Activated naive CD8-positive, alpha-beta T cell treated with anti-CD3 and anti-CD28 coated beads for 36 hours (primary cell): ENCODE measurements at places on chromosomes 4 and X. TPM values are rescaled to one million over a fixed set of nuclear protein-coding genes. Genes with fewer than 3 reads are reported as not detected.

DNA sequence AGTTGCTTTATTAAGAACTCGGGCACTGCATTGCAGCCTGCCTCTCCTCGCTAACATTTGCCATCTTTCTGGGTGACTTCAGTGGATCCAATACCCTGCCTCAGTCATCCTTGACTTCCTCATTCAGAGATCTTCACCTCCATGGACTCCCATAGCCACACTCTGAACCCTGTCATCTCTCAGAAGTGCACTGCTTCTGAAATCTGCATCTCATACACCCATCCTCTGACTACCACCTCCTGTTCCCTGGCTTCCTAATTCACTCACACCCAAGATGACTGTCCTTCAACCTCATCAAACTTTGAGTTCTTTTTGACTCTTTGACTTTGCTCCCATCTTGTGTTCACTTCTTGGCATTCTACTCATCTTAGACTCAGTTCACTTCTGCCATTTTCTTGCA lies 25.3 kb upstream of the CYBB start:
- no peak for DNase-seq

DNA sequence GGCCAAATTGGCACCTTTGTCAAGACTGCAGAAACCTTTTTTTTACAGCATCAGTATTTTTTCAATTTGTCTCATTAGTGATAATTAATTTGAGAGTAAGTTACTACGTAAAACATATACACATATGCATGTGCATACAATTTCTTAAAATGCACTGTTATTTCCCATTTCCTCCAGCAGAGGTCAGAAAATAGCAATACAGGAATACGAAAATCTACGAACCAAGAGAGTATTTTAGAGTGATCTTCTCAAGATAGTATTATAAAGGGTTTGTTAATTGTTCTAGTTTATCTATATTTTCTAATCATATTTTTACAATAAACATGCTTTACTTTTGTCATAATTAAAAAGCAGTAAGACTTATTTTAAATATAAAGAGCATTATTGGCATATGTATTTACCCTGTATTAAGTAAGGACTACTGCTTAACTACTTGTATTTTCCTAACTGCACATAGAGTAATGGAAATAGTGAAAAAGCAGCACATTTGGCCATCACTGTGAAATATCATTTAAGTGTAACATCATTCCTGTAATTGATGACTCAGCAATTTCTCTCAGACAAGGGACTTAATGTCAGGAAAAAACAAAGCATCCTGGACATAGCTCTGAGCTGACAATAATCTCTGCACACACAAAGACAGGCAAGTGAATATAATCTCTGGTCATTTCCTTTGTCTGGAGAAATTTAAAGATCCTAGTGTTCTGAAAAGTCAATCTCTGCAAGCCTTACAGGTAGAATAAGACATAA lies 45.6 kb downstream of the MAOB start:
- no peak for DNase-seq

GRCh38 chrX:129557844-129558480 lies 17.9 kb downstream of the OCRL start:
- no peak for DNase-seq

DNA sequence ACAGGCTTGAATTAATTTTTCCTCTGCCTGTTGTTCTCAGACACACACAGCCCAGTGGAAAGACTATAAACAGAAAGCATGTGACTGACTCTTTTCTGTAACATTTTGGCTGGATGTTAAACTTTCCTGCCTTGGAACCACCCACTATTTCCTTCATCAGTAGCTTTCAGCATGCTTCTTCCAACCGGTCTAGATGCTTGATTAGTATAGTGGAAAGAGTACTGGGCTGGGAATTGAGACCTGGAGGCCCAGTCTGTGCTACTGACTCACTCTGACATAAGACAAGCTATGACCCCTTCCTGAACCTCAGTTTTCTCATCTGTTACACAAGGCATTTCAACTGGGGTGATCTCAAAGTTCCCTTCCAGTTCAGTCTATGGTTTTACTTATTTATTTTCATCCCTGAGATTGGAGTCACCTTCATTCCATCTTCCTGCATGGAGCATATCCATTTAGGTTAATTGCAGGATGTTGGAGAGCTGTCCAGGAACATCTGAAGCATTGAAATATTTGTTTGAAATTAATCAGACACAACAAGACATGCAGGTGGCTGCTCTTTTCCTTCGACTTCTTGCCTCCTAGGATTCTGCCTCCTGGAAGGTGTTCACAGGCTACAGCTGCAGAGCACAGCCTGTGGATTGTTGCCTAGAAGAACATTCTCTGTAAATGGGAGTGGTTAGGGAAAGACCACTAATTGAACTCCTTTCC lies 173.4 kb downstream of the RTL9 start:
- no peak for DNase-seq

DNA sequence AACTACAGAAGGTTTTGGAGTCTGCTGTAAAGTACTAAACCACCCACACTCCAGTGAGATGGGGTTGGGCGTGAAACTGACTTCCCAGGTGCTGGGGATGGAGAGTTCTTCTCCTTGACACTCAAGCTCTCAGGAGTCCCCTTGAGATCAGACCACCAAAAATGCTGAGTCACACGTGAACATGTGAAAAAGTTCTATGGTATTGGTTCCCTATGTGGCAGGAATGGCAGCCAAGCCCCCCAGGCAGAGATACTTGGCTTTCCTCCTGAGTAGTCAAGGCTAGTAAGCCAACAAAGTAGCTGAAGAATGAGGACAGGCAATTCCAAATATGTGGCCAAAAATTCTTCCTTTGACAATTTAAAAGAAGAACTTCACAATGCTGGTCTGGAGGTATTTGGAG lies 222.0 kb upstream of the ADAMTS3 start:
- no peak for DNase-seq

PDLIM3 gene
- total RNA-seq, result not detected

PPP1R2C gene
- not detected for total RNA-seq

SLC10A6 gene
- not detected for total RNA-seq
